ENCODE measurements at places on chromosomes 7 and 10.

DNA sequence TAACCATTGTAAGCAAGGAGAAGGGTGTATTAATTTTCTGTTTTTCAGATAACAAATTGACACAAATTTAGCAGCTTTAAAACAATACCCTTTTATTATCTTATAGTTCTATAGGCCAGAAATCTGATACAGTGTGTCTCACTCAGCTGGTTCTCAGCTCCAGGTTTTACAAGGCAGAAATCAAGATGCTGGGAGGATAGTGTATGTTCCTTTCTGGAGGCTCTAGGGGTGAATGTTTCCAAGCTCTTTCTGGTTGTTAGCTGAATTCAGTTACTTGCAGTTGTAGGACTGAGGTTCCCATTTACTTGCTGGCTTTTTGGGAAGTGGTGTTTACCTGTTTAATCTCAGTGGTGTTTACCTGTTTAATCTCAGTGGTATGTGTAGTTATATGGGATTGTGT lies 125.4 kb downstream of the ADK start:
- no peak for DNase-seq

GRCh38 chr7:41779918-41780317 lies 77.0 kb upstream of the INHBA start:
- no peak for DNase-seq

DNA sequence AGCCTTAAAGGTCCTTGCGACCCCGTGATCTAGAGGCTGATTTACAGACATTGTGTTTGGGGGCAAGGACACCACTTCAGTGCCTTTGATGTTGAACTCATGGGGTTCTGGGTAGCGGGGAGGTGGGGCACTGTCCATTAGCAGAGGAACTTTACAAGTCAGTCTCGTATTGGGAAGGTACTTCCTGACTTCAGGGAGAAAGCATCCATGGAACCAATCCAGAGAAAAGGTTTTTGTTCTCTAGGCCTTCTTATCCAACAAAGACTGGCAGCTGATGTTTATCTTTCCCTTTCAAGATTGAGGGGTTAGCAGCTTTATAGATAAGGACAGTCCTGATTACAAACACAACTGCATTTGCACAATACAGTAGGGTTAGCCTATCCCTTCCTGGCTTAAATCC lies 2.8 kb downstream of the GTPBP10 start:
- DNase-seq: no peak

GRCh38 chr10:5196702-5197113 lies at the start of gene AKR1C4:
Gene AKR1C4, plus strand, starts transcription at chr10:5196837. Its CDS starts 31 bp downstream, at chr10:5196868.
- no peak for DNase-seq

DNA sequence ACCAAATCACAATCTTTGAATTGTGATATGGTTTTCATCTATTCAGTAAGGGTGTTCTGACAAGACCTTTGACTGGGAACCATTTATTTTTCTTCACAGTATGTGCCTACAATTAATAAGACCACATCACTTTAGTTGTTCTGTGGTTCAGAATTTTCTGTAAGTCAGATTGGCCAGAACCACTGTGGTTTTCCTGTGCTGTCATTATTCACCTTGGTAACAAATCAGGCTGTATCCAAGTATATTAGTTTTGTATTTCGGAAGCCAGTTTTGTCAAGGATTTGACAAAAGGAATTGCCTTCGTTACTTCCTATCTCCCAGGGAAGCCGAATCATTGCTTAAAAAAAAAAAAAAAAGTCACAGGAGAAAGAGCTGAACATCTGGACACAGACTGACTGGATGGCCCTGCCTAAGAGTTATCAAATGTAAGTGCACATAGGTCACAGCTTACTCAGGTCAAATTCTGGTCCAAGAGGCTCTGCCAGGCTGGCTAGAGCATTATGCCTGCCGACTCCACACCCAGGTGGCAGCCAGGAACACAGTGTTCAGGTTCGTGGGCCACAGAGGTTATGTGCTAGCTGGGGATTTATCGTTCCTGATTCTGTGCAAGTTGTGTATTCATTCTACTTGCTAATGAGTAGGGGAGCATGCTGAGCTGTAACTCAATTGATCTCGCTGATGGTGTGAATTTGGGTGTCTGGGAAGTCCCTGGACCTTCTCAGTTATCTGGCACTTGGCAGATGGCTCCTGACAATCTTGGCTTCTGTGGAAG lies 175.3 kb downstream of the JAZF1 start:
- no peak for DNase-seq

DNA sequence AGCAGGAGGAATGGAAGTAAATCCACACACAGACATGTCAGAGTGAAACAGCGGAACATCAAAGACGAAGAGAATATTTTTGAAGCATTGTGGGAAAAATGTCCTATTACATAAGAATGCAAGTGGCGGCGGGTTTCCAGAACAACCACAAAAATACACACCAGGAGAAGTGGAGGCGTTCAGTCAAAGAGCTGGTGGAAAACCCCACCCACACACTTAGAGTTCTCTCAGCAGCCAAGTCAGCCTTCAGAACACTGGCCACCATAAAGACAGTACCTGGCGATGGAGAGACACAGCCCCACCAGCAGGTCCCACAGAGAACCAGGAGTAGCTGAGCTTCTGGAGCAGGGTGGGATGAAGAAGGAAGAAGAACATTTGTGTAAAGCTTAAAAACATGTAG lies 23.7 kb downstream of the NKX6-2 start:
- no peak for DNase-seq

- no peak for DNase-seq
Measured at GRCh38 chr10:30454744-30455510, 20.9 kb downstream of the MAP3K8 start.
